ENCODE measurements at places on chromosomes 3 and 15. TPM values are rescaled to one million over a fixed set of nuclear protein-coding genes. Genes with fewer than 3 reads are reported as not detected.

EXD1 gene
- total RNA-seq = not detected

TRIM71 gene
- 2.2 TPM for total RNA-seq

- no peaks in the 10 kb centered on the region for H3K4me1 ChIP-seq
- H3K36me3 ChIP-seq = no peaks in the 10 kb centered on the region
- H3K27ac ChIP-seq = no peak overlapping the region
- no peak for DNase-seq
Measured at GRCh38 chr3:188698436-188698835, 473.3 kb upstream of the TPRG1 start.

CGNL1 gene
- 54.9 TPM for total RNA-seq

DNA sequence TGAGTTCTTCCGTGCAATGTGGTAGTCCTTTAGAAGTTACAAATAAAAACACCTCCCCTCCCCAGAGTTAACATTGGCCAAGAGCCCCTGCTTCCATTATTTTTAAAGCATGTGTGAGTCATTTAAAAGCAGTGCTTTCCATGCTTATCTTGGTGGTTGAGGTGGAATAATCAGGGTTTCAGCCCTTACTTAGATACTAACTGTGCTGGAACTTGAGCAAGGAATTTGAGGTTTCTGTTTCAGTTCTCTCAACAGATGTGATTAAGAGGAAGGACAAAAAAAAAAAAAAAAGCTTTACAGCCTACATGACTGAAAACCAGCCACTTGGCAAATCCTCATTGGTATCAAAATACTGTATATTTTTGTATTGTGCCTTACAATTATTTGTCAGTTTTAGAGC, 64.5 kb downstream of the CGNL1 start:
- DNase-seq = no peak
- H3K4me1 ChIP-seq = no peaks in the 10 kb centered on the region
- H3K36me3 ChIP-seq = no peaks in the 10 kb centered on the region
- H3K27ac ChIP-seq = no peak overlapping the region
- H3K27me3 ChIP-seq = no peaks in the 10 kb centered on the region

CHRD gene
- 5.3 TPM for total RNA-seq

DNA sequence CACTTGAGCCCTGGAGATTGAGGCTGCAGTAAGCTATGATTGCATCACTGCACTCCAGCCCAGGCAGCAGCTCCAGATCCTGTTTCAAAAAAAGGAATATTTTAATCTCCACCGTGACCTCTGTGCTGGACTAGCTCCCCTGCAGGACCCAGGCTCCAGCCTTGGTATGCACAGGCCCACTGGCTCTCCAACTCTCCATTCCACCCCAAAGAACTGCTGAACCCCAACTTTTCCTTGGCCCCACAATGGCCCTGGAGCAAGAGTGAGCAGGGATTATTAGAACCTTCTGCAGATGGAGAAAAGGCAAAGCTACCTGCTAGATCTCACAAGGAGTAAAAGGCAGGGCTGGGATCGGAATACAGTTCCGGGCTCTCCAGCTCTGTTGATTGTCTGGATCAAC, 32.8 kb upstream of the SFMBT1 start:
- no peaks in the 10 kb centered on the region for H3K27me3 ChIP-seq
- H3K36me3 ChIP-seq = no peaks in the 10 kb centered on the region
- no peak for DNase-seq

FRMD4B gene
- 60.7 TPM for total RNA-seq

SLC12A1 gene
- not detected for total RNA-seq

MAN2A2 gene
- total RNA-seq = 94.0 TPM
